ENCODE measurements at places on chromosomes 1 and 21.

- DNase-seq: no peak
These were observed 20.4 kb downstream of the WNT4 start for GRCh38 chr1:22122273-22123070.

GRCh38 chr1:160681066-160681890, 30.3 kb downstream of the CD48 start:
- no peak for DNase-seq

- no peak for DNase-seq
These were observed 361.4 kb upstream of the PTBP2 start for GRCh38 chr1:96360036-96360795.

DNA sequence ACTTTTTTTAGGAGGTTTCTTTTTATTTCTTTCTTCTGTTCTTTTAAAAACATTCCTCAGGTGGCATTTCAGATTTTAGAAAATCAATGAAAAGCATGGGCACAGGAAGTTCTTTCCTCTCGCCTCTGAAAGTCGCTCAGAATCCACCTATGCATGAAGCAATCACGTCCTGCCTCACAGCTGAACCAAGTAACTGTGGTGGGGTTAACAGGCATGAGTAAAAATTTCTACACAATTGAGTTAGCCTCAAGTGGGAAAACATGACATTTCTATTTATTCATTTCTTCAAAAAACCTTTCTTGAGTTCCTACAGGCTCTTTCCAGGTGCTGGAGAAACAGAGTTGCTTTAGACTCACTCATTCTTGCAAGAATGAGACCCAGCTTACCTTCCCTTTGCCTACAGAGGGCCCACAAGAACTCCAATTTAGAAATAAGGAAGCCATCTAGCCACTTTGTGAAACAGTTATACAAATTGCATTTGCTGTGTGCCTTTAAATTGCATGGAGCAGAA, 508.9 kb upstream of the PKN2 start:
- no peak for DNase-seq

GRCh38 chr1:244077473-244078220, 26.6 kb downstream of the ZBTB18 start:
- no peak for DNase-seq

DNA sequence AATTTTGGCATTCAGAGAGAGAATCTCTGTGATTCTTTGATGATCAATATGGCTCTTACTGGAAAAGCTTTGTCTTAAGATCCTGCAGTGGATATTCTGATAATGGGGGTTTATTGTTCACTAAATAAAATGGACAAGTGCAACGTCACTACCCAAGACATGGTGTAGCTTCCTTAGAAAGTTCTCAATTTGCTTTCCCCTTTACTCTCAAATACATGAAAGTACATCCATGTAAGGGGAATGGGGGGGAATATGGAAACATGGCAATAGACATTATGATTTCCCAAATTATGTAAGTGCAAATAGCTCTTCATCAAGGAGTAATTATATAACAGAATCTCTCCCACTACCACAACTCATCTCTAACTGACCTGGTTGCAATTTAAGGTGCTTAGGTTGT, 126.3 kb upstream of the DPYD start:
- no peak for DNase-seq

DNA sequence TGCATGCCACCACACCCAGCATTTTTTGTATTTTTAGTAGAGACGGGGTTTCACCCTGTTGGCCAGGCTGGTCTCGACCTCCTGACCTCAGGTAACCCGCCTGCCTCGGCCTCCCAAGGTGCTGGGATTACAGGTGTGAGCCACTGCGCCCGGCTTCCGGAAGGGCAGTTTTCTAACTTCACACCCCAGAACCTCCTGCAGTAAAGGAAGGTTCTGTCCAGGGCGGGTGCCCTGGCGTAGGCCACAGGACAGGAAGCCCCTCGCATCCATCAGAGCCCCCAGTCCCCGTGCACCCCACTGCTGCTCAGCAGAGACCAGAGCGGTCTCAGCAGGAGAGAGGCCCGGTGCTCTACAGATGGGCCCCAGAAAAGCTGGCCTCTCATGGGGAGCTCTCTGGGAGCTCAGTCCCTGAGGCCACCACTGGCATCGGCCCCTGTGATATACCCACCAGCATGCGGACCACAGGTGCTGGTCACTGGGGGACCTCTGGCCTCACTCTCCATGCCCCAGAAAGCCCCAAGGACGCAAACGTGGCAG, 4.1 kb upstream of the DNMT3L start:
- no peak for DNase-seq

GRCh38 chr1:232271991-232272589, 357.8 kb downstream of the SIPA1L2 start:
- no peak for DNase-seq

GRCh38 chr1:21904704-21905520, 32.2 kb downstream of the HSPG2 start:
- no peak for DNase-seq

DNA sequence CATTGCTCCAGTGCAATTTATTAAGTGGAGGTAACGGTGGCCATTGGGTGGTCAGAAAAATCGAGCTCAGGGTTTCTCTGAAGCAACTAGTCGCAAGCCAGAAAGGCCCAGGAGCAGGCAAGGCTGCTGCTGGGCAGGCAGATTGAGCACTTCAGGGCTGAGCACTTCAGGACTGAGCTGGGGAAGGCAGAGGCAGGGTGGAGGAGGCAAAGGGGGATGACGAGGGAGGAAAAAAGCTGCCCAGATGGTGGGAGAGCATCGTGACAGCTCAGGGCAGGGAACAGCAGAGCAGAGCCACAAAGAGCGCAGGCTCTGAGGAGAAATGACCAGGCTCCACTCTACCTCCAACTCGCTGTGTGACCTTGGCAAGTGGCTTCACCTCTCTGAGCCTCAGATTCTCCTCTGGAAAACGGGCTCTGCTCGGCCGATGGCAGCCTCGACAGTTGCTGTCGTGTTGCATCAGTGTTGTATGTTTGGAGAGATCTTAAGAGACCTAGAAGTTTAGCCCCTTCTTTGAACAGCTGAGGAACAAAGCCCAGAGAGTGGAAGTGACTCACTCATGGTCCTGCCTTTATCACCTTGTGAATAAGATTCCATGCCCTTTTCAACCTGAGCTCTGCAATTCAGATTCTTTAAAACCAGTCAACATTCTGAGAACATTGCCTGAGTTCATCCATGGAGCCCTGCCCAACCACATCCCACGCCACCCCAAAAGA, 141.4 kb downstream of the SYF2 start:
- DNase-seq: no peak

DNA sequence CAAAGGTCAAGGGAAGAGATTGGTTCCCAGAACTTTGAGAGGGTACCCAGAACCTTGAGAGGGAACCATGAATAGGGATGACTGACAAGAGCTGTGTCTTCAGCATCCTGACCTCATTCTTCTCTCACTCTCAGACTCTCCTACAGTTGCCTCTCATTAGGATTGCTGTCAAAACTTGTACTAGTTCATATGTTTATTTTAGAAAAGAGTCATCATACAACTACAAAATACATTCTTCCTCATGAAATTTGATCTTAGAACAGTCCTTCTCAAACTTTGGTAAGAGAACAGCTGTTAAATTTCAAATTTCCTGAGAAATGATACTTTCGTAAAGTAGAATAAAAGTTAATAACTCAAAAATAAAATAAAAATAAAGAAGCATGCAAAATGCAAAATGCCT, 161.4 kb upstream of the ZRANB2 start:
- no peak for DNase-seq

DNA sequence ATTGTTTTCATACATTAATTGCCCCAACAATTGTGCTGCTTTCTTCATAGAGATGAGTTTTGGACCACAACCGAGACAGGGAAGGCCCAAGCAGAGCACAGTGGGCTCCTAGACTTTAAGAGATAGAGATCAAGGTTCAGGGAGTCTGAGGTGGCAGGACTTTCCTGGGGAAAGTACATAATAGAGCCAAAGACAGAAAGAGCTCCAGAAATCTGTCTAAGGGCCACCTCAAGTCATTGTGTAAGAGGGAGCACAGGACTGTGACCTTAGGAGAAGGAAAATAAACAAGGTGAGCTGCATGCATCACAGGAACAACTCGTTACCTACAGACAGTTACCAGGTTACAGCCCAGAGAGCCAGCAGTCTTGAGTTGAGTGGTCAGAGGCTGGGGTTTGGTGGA, 41.3 kb upstream of the CR2 start:
- DNase-seq: no peak

- no peak for DNase-seq
These were observed 129.3 kb downstream of the CACHD1 start for GRCh38 chr1:64599242-64599641.

DNA sequence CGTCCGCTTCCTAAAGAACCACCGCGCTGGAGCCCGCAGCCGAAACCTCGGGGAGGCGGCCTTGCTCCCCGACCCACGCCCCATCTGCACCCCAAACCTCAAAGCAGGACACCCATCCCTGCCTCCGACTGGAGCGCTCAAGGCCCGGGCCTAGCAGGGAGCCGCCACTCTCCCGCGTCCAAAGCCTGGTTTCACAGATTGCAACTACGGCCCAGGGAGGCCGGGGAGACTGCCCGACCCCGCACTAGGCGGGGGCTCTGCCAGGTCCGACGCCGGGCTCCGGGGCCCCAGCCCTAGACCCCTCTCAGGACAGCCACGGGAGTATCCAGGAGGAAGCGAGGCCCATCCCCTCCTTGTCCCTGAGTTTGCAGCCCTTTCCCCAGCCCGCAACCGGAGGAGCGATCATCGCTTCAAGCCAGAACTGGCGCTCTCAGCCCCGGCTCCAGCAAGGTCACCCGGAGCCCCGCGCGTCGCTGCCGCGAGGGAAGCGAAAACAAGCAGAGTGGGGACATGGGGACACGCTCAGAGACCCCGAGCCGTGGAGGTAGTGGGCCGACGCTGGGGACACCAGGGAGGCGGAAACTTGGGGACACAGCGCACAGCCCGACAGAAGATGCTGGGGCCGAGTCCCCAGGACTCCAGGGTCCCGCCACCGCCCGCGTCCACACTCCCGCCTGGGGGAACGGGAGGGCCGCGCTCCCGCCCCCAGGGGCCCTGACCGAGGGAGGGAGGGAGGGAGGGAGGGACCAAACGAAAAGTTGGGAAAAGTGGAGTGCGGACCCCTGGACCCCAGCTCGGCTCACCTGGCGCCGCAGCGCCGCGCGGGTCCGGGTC, 433 bp downstream of the TMEM200B start:
- DNase-seq: no peak

- DNase-seq: no peak
These were observed 108.2 kb upstream of the TMPRSS2 start for GRCh38 chr21:41616031-41616591.

- DNase-seq: no peak
These were observed 342.6 kb upstream of the NFIA start for GRCh38 chr1:60739729-60740128.

DNA sequence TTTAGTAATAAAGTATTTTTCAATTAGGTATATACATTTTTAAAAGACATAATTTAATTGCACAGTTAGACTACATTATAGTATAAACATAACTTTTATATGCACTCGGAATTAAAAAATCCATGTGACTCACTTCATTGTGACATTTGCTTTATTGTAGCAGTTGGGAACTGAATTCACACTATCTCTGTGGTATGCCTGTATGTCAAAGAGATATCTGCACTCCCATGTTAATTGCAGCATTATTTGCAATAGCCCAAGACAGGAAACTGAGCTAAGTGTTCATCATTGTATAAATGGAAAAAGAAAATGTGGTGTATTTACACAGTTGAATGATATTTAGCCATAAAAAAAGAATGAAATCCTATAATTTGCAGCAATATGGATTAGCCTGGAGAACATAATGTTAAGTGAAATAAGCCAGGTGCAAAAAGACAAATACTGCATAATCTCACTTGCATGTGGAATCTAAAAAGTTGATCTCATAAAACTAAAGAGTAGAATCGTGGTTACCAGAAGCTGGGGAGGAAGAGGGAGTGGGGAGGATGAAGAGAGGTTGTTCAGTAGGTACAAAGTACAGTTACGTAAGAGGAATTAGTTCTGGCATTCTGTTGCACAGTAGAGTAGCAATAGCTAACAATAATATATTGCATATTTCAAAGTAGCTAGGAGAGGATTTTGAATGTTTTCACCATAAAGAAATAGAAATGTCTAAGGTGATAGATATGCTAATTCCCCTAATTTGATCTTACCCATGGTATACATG, 64.8 kb downstream of the DPT start:
- DNase-seq: no peak

DNA sequence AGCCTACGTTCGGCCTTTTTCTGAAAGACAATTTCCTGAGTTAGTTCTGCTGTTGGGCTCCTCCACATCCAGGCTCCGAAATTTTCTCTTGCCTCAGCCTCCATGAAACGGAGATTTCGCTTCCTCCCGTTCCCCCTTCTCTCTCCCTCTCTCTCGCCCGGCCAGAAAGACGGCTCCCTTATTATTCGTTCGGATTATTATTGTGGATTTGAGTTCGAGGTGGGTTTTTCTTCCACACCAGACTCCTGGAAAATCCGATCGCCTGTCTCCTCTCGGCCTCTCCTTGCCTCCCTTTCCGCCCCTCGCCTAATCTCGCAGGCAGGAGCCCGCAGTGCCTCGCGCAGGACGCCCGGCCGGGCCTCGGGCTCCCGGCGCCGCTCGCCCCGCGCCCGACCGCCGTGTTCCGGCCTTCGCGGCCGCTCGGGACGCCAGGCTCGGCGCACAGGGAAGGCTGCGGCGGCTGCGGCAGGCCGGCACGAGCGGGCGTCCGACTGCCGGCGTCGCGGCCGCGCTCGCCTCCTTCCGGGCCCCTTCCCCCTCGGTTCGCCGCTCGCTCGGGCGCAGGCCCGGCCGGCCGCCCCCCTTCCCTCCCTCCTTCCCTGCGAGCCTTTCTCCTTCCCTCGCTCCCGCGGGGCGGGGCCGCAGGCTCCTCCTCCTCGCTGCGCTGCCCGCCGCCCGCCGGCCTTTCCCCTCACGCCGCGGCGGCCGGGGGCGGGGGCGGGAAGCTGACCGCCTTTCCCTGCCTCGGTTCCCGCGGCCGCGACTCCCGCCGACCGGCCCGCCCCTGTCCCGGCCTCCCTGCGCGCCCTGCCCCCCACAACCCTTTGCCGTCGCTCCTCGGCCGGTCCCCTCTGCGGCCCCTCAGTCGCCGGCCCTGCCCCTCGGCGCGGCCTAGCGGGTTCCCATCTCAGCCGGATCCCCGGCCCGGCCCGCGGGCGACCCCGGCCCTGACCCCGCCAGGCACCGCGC, at the start of gene ARHGEF11:
TSS of gene ARHGEF11 (minus strand) at position 493 of the 969 bp plus-strand sequence. CDS start 1,412 bp downstream, outside the sequence.
- peak; percentile 96 for DNase-seq

DNA sequence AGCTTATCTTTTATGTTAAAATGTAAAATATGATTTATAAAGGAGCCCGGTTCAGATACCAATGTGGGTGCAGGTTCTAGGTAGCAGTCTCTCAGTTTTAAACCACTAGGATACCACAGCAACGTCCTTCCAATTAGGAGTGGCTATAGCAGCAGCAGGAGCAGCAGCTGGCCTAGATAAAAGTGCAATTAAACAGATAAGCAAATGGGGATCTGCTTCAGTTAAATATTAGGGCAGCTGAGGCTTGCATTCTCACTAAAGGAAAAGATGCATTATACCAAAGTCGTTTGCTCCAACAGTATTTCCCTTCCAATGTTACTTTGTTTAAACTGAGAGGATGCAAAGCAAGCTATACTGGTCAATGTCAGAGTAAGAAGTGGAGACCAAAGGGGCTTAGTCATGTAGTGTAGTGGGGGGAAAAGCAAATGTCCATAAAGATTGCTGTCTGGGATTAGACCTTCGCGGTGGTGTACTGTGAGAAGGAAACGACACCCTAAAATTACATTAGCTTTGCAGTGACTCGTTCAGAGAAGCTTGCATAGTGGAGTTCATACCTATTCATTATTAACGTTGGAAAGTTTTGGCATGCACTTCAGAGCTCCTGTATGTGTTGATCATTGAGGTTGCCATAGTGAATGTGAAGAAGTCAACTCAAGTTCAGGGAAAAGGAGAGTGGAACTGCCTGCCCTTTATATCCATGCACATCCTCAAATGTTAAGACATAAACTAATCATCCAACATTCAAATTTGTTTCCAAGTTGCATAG, 272.2 kb downstream of the VAV3 start:
- DNase-seq: no peak
